ENCODE measurements at places on chromosomes 3 and 15. TPM values are rescaled to one million over a fixed set of nuclear protein-coding genes. Genes with fewer than 3 reads are reported as not detected.

The KPNA4 gene
- 48.7 TPM for total RNA-seq

The CILP gene
- 0.07 TPM for total RNA-seq

The RTP3 gene
- total RNA-seq, result not detected

The FGF12 gene
- total RNA-seq, result 0.07 TPM

The ABI3BP gene
- total RNA-seq, result 148 TPM

The LRRC49 gene
- total RNA-seq, result 10.4 TPM

The DNASE1L3 gene
- 0.07 TPM for total RNA-seq

The MRPS25 gene
- 20.1 TPM for total RNA-seq

The CMTM7 gene
- 17.8 TPM for total RNA-seq

The FOXB1 gene
- total RNA-seq, result not detected

The GPR171 gene
- total RNA-seq, result not detected

The ANKDD1A gene
- total RNA-seq, result 9.1 TPM

The APBA2 gene
- 23.3 TPM for total RNA-seq

The IL17RC gene
- 22.2 TPM for total RNA-seq

The ACTRT3 gene
- total RNA-seq, result 6.4 TPM

The NISCH gene
- 87.9 TPM for total RNA-seq

The IGF2BP2 gene
- 39.6 TPM for total RNA-seq

The FMN1 gene
- 2.5 TPM for total RNA-seq

The CSPG5 gene
- 0.26 TPM for total RNA-seq

The CCR9 gene
- not detected for total RNA-seq

The SPCS1 gene
- 64.1 TPM for total RNA-seq

The EPHB3 gene
- total RNA-seq, result 6.9 TPM

The ROPN1B gene
- not detected for total RNA-seq

The SGO1 gene
- 0.83 TPM for total RNA-seq

The EIF4A2 gene
- total RNA-seq, result 759 TPM

The SNURF gene
- 40.3 TPM for total RNA-seq

The FEZF2 gene
- total RNA-seq, result not detected

The ST3GAL6 gene
- 19.9 TPM for total RNA-seq

The CCR3 gene
- total RNA-seq, result not detected

The SPATA12 gene
- total RNA-seq, result not detected

The LRTM1 gene
- not detected for total RNA-seq

The MTFMT gene
- total RNA-seq, result 11.7 TPM
